GM23338 (cell line): ENCODE measurements at places on chromosomes 12 and 14.

DNA sequence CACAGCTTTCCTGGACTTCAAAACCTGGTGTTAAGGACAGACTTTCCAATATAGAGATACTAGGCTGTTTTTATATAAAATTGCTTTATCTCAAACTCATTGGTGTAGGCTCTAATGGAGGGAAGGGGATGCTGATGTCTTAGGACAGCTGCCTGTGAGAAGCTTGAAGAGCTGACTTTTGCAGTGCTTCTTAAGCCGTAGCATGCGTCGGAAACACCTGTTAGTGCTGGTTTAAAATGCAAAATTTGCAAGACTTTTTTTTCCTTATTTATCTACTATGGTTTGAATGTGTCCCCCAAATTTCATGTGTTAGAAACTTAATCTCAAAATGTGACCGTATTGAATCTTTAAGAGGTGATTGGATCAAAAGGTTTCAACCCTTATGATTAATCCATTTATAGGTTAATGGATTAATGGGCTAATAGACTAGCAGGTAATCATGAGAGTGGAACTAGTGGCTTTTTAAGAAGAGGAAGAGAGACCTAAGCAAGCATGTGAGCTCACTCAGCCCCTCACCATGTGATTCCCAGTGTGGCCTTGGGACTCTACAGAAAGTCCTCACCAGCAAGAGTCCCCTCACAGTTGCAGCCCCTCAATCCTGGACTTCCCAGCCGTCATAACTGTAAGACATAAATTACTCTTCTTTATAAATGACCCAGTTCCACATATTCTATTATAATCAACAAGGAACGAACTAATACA is 60.9 kb upstream of the FUT8 start:
- no peak for DNase-seq

DNA sequence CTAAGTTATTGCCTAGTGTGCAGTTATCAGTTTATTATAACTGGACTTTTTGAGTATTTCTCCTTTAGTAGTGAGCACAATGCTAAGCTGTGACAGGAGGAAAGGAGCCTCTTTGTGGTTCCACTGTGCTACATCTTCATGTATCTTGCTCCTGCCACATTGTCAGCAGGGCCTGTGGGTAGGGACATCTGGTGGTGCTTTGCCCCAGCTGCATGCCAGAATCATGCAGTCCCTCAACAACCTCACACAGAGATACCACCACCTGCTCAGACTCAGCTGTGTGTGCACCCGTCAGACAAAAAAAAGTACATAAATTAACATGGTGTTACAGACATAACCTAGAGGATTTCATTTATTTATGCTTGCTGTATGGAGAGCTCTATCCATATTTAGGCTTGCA is 51.1 kb downstream of the MIS18BP1 start:
- DNase-seq, result peak; percentile 43

DNA sequence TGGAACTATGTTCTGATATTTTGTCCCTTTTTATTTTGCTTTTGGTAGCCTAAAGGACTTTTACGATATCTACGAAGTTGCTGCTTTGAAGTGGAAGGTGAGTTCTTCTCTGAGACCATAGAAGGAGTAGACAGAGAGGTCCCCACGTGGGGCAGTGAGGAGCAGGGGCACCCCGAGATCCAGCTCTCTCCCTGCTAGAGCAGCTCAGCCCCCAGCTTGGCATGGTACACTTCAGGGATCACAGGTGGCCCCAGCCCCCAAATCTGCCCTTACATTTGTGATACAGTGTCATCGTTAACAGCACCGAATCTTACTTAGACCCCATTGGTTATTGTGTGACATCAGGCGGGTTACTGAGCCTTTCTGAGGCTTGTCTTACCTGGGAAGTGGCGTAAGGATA is 56.8 kb downstream of the SLC8B1 start:
- DNase-seq, result no peak

- no peak for DNase-seq
These were observed 40.2 kb downstream of the TAOK3 start for GRCh38 chr12:118332511-118332910.

DNA sequence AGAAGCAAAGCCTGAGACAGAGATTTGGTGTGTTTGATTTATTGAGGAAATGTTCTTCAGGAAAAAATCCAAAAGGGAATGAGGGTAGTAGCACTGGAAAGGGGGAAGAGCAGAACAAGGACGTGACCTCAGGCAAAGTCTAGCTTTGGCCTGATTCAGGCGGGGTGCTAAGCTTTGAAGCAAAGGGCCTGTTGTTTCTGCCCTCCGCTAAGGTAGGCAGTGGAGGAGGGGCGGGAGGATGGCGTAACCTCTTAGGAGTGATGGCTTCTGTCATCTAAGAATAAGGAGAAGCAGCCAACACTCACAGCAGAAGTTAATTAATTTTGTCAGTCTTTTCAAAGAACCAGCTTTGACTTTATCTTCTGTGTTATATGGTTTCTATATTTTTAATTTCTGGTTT is 20.4 kb downstream of the ABHD12B start:
- peak; percentile 77 for DNase-seq

DNA sequence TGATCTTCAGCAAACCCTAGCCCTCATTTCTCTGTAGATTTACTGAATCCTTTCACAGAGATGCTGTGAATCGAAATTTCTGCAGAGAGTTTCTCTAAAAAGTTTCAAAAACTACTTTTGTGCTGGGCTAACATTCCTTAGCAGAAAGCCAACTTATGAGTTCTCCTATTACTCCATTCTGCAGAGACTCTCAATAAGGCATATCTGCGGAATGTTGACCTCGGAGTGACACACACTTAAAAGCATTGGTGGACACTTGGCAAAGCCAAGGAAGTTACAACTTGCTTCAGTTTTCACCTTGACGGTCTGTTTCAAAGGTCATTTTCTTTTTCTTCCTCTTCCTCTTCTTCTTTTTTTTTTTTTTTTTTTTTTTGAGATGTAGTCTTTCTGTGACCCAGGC is 75.8 kb downstream of the WIF1 start:
- no peak for DNase-seq

DNA sequence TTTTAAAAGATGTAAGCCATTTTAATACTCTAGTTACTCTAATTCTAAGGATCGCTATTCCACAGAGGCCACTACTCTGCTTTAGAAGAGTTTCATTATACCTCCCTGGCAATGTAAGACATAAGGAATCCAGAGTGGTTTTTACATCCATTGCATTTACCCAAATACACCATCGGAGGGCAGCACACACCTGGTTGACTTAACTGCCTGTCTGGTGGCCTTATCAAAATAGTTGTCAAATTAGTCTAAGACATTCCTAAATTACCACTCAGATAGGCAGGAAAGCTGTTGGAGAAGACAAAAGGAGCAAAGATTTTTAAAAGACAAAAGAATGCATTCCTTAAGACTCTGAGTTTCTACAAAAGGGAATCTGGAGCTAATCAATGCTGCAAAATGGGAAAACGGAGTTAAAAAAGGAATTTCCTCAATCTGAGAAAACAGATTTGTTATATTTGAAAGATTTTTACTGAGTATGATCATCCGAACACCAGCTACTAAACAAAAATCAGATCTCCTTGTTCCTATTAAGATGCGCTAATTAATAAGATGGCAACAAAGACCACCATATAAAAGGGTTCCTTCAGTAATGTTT is 33.8 kb upstream of the FGD4 start:
- peak; percentile 86 for DNase-seq

DNA sequence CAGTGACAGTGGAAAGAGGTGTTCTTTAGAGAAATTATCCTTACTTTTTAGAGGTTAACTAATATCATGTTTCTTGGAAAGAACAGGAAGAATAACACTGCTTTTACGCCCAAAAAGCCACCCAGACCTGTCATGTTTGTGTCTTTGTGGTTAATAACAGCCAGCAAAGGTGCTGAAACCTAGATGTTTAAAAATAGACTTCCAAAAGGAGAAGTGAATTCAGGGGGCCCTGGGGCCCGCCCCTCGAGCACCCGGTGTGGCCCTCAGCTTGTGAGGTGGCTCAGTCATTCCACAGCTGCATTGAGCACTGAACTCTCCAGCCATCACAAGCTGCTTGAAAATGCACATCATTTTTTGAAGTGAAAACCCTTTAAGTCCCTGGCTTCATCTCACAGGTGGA is 20.8 kb upstream of the AMN start:
- DNase-seq, result no peak

DNA sequence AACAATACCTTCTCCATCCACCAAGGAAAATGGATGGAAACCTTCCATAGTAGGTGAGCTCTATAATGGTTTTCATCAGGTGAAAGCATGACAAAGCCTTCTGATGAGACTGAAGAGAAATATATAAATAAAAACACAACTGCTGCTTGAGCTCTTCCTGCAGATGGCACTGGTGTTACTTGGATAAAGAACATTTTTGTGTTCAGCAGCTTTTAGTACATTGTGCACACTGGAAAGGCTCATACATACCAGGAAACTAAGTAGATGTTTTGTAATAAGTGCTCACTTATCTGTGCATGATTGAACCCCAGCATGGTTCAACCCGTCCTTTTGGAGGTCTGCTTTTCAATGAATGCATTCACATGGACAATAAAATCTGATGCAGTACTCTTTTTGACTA is 357.3 kb upstream of the MIS18BP1 start:
- peak; percentile 21 for DNase-seq

- no peak for DNase-seq
These were observed 56.7 kb upstream of the KCNMB4 start for GRCh38 chr12:70309348-70309747.

GRCh38 chr12:42056130-42056529 is 88.5 kb downstream of the GXYLT1 start:
- no peak for DNase-seq

DNA sequence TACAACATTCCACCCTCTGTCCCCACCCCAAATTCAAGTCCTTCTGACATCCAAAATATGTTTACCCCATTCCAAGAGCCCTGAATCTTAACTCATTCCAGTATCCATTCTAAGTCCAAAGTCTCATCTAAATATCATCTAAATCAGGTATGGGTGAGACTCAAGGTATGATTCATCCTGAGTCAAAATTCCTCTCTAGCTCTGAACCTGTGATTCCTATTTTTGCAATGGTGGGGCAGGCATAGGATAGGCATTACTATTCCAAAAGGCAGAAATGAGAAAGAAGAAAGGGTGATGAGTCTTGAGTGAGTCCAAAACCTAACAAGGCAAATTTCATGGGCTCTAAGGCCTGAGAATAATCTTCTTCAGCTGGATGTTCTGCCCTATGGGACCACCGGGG is 140.3 kb upstream of the FAR2 start:
- no peak for DNase-seq

- no peak for DNase-seq
These were observed 113.4 kb downstream of the NT5DC3 start for GRCh38 chr12:103727638-103728037.

DNA sequence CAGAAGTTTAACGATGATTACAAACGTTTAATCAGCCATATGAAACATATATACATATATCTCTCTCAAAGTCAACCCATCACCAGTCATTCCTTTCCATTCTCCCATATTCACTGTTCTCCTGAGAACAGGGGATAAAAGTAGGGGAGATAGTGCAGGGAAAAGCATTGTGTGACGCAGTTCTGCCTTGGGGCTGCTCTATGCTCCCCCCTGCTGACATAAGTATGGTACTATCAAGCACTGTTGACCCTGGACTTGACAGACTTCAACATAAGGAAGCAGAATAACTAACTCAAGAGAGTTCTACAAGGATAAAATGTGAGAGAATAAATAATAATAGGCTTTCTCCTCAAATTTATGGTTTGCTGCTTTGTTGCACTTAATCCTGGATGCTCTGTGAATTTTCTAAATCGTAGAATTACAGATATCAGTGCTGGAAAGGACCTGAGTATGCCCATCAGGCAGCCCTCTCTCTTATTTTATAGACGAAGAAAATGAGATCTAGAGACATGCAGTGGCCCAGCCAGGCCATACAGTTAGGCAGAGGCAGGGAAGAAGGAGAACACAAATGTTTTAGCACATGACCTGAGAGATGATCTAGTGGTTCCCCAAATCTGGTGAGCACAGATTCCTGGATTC is 87.2 kb downstream of the SCN8A start:
- peak; percentile 90 for DNase-seq

DNA sequence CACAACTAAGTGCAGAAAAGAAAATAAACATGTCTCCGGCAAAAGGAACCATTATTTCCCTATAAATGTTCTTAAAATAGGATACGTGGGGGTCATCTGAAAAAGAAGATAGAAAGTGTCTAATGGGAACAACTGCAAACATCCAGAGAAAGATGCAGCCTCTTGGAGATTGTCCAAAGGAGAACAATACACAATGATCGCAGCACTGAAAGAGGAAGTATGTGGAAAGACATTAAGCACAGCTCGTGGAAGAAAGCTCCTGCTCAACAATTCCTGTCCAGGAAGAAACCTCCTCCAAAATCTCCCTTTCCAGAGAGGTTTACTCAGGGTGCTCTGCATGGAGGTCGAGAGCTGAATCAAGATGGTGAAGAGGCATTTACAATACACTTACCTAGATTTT is 2.5 kb upstream of the LALBA start:
- DNase-seq, result no peak

DNA sequence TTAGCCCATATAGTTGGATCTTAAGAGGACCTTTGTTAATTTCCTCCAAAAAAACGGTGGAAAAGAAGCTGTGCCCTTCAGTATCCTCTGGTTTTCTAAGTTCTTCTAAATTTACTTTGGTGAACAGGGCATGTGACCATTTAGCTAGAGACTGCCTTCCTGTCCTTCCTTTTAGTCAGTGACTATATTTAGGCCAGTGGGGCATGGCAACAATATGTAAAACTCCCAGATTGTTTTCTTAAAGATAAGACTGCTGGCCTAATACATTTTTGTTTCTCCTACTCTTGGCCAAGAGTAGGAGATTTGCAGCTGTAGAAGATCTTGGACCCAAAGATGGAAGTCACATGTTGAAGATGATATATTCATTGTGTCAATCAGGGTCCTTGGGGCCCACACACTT is 325.1 kb upstream of the DCN start:
- DNase-seq, result no peak

DNA sequence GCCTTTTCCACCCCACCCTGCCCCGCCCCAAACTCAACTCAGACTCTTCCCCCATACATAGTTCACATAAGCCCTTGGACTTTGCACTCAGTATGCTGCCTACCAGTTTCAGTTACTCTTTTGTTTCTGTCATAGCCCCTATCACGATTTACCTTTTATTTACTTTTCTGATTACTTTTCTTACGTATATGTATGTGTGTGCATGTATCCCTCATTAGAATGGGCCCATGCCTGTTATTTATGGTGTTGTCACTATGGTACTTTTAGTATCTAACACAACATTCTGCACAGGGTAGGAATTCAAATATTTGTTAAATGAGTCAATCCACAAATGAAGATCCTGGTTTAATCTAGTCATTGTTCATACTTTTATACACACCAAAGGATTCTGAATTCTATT is 16.5 kb upstream of the LUM start:
- no peak for DNase-seq

DNA sequence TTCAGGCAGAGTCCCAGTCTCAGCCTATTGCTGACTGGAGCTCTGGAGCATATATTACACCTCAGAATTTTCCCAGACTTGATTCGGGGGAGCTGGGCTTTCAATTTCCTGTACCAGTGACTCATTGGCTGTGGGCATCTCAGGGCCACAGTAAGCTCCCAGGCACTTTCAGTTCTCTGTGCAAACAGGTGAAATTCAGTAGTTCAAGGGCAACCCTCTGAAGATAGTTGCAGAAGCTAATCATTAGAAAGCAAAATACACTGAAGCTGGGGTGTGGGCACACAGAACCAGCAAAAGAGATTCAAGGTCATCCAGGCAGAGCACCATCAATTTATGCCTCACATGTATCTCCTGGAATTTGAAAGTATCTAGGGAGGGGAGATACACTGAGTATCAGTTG is 8.1 kb upstream of the NIN start:
- no peak for DNase-seq

GRCh38 chr14:78029601-78030372 is 140.4 kb upstream of the NRXN3 start:
- DNase-seq, result peak; percentile 75
